H7 (cell line): ENCODE measurements at places on chromosomes 3 and 15. TPM values are rescaled to one million over a fixed set of nuclear protein-coding genes. Genes with fewer than 3 reads are reported as not detected.

GRCh38 chr3:151203051-151203420 is at the start of gene GPR171:
Gene GPR171 (minus strand): TSS chr3:151203216. CDS start chr3:151199386, 3,830 bp downstream.
- DNase-seq, result no peak

- no peak for DNase-seq
These were observed 130.0 kb upstream of the NR2F2 start for GRCh38 chr15:96200357-96200967.

- DNase-seq, result no peak
These were observed 57.1 kb downstream of the SLC7A14 start for GRCh38 chr3:170528726-170529125.

GRCh38 chr3:66839508-66839907 is 158.6 kb upstream of the KBTBD8 start:
- DNase-seq, result no peak

The CYP1A2 gene
- total RNA-seq, result not detected in 2 replicates

GRCh38 chr3:46883054-46883829 is 5.7 kb downstream of the PTH1R start:
- DNase-seq, result peak; percentile 91

DNA sequence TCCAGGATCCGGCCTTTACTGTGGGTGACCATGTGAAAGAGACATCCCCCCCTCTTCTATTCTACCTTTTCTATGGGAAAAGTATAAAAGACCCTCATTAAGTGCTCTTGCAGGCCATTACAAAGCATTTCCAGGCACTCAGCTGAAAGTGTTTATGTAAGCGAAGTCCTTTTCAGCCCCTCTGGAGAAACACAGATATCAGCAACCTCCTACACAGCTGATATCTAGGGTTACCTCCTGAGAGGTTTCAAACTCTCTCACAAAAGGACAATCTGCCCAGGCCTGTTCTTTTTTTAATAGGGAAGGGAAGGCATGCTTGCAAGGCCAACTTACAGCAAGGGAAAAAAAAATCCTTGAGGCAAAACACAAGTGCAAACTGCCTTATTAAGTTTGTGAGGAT is 12.6 kb downstream of the ETV5 start:
- DNase-seq, result no peak

The APOD gene
- not detected in 2 replicates for total RNA-seq

The CHL1 gene
- 0.28 TPM in 1 of 2 replicates, not detected in the other for total RNA-seq

GRCh38 chr3:127053979-127054378 is 71.1 kb downstream of the PLXNA1 start:
- DNase-seq, result no peak

DNA sequence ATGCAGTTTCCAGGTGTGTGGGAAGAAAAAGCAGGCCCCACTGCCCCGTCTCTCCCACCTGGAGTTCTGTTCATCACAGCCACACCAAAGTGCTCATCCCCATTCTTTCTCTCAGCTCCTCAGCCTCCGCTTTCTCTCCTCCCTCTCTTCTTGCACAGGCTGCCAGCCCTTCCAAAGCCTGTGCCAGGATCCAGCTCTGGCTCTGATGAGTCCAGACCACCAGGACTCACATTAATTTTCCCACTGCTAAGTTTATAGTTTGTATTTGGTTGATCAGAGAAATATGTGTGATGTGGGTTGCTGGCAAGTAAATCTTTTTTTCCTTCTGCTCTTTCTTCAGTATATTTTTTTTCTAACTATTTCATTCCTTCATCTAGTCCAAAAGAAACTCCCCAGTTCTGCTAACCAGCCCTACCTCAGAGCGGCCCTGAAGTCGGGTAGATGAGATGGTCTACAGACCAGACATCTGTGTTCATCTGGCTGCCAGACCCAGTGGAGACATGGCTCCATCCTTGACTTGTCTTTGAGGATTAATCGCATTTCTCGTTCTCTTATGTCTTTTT is 49.8 kb downstream of the BOC start:
- DNase-seq, result no peak

The KCNMB2 gene
- total RNA-seq, result not detected in 2 replicates
